ENCODE measurements at places on chromosomes 1 and 21.

DNA sequence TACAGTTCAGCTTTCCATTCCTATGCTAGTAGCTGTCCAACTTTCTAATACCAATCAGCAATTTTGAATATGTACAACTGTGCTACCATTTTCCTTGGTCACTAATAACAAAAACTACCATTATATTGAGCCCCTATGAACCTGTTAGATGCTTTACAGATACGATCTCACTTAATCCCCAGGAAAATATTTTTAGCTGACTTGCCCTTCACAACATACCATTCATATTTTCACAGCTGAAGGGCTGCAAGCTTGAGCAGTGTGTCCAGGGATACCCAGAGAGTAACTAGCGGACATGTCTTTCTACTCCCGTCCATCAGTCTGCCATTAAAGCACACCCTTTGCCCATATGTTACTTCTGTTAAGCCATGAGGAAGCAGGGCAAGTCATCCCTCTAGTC is 140.5 kb downstream of the SPATA46 start:
- DNase-seq = peak; percentile 19

- DNase-seq = peak; percentile 14
These were observed 19.1 kb downstream of the FMO1 start for GRCh38 chr1:171267391-171267790.

- peak; percentile 81 for DNase-seq
These were observed 7.0 kb upstream of the GPR88 start for GRCh38 chr1:100530880-100531487.

- DNase-seq = peak; percentile 46
These were observed 2.2 kb downstream of the ELOA start for GRCh38 chr1:23745515-23745914.

GRCh38 chr1:219492717-219493116 is 120.2 kb downstream of the ZC3H11B start:
- DNase-seq = no peak

DNA sequence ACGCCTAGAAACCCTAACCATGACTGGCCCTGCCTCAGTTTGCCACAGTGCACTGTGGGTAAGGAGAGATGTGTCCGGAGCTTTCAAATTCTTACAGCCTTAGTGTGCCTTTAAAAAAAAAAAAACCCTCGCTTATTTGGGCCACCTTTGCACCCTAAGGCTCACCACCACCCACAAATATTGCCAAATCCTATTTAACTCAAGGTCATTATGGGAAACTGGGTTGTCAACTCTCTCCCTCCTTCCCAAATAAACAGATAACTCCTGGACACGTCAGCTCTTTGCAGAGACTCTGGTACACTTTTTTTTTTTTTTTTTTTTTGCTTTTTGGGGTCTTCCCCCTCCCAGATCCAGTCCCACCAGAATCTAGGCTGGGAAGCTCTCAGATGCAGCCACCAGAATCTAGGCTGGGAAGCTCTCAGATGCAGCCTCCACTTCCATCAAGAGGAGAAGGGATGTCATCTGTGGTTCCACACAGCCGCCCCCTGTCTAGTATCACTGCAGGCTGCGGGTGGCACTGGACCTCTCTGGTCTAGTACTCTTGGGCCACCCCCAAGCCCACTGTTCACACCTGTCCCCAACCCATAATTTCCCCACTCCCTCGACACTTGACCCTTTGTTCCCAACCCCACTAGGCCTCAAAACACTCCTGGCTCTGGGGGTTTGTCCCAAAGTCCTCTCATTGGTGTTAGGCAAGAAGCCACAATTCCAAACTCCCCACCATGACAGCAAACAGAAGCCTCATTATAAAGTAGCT is 3.4 kb downstream of the DHRS3 start:
- no peak for DNase-seq

- DNase-seq = no peak
These were observed 280.1 kb upstream of the C1orf174 start for GRCh38 chr1:4179914-4180735.

- DNase-seq = no peak
These were observed 21.5 kb downstream of the SEMA6C start for GRCh38 chr1:151124763-151125403.

- no peak for DNase-seq
These were observed 36.3 kb downstream of the EDN2 start for GRCh38 chr1:41447995-41448770.

GRCh38 chr1:38287036-38287435 is 240.4 kb upstream of the POU3F1 start:
- no peak for DNase-seq

GRCh38 chr21:38766987-38767722 is 38.6 kb upstream of the ETS2 start:
- DNase-seq = no peak

- DNase-seq = no peak
These were observed 99.5 kb downstream of the CC2D1B start for GRCh38 chr1:52266507-52266906.

GRCh38 chr1:3419415-3420204 is 34.9 kb upstream of the ARHGEF16 start:
- DNase-seq = no peak

- DNase-seq = no peak
These were observed 50.5 kb downstream of the SIK1 start for GRCh38 chr21:43376478-43376882.

GRCh38 chr1:162916407-162916806 is 55.4 kb upstream of the CCDC190 start:
- peak; percentile 57 for DNase-seq

DNA sequence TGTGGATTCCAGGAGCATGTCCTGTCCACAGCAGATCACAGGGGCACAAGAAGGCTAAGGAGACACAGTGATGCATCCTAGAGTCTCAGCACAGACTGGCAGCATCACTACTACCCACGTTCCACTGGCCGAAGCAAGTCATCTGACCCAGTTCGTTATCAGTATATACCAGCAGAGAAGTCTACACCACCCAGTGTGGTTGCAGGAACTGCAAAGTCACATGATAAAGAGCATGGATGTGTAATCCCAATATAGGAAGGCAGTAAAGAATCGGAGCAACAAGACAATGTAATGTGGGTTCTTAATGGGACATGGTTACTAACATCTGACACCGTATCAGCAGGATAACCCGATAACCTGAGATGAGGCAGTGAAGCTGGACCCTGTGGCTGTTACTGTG is 246.6 kb downstream of the RRAGC start:
- DNase-seq = no peak

DNA sequence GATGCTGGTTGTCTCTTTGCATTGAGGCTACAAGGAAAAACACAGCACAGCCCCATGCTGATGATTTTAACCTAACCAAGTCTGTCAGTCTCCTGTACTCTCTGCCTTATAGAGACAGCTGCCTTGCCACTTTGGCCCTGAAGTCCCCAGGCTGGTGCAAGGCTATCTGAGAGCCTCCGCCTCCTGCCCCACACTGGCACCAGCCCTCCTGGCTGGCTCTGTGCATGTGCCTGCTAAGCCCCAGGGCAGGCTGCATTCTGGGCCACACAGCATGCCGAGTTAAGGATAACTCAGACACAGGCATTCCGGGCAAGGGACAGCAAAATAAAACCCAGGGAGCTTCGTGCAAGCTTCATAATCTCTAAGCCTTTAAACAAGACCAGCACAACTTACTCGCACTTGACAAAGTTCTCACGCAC is 910 bp downstream of the RUNX1 start:
- no peak for DNase-seq

DNA sequence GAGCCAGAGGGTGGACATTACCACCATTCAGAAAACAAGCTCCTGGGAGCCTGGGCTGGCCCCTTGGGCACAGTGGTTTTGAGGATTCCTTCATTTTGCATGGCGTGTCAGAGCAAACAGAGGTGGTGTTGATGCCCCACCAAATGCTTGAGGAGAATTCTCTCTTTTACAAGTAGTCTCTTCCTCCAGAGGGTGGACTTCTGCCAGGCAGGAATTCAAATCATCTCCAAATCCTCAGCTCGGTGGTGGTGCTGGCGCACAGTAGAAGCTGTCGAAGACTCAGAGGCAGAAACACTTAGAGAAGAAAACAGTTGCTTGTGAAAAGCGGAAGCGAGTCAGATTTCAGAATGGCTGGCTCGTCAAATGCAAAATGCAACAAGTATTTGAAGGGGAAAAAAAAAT is 3.4 kb upstream of the CHI3L1 start:
- no peak for DNase-seq

- DNase-seq = no peak
These were observed 33.1 kb downstream of the PRDM2 start for GRCh38 chr1:13732971-13733667.

GRCh38 chr1:222784916-222785315 is 29.9 kb upstream of the DISP1 start:
- no peak for DNase-seq

DNA sequence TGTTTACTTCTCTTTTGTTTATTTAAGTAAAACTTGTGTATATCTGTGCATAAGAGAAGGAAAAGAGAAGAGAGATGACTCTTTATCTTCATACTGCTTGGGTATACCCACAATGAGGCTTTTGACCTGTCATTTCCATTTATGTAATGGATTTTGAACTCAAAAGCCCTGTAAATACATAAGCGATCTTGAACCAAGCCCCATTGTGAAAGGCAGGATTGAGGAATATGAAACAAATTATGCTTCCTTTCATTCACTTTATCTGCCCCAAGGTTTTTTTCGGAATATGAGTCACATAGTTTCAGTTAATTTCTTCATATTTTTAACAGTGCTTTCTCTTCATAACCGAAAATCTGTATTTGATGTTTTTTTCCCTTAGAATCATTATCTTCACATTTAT is 21.4 kb downstream of the CNST start:
- DNase-seq = peak; percentile 80

GRCh38 chr1:26078286-26079177 is 11.1 kb upstream of the TRIM63 start:
- DNase-seq = no peak

GRCh38 chr21:42479582-42479981 is 16.4 kb downstream of the RSPH1 start:
- DNase-seq = no peak

- no peak for DNase-seq
These were observed 78.4 kb downstream of the BRINP3 start for GRCh38 chr1:190399233-190399632.

DNA sequence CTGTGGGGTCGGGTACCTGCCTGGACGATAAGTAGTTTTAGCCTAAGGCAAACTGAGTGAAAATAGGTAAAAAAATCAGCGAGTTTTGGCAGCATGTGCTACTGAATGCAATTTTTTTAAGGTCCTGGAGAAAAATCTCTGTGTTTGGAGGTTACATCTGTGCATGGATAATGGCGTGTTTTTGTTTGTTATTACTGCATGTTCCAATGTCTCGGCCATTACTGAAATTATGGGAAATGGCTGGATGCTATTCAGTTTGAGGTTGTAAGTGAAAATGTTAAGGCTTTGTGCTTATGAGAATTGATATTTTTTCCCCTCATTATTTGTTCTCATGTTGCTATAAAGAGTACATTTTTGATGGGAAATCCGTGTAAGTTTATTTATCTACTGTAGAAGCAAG is 441.7 kb downstream of the PRDM2 start:
- no peak for DNase-seq

DNA sequence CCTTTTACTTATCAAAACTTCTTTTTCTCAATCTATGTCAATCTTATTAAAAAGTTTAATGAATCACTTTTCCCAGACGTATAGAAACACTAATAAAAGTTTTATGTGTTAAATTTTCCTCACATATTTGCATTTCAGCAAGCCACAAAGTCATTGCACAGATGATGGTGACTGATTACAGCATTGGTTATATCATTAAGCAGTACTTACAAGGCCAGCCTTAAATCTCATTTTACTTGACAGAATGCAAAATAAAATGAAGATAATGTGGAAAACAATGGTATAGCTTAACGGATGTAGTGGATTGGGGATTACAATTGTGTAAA is 39.5 kb downstream of the TMEM200B start:
- DNase-seq = no peak
